ENCODE measurements at places on chromosomes 12 and 14. TPM values are rescaled to one million over a fixed set of nuclear protein-coding genes. Genes with fewer than 3 reads are reported as not detected.

DNA sequence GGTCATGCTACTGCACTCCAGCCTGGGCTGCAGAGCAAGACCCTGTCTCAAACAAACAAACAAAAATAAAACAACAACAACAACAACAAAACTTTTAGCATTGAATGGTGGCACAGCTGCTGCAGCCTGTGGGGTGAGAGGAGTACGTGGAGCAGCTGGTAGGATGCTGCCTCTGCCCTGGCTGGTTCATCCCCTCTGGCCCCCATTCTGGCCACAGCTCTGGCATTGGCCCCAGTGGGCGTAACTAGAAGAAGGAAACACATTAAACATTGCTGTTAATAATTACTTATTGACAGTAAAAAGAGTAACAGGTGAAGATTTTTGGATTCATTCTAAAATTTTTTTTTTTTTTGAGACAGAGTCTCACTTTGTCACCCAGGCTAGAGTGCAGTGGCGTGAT is 28.8 kb upstream of the C2CD5 start:
- DNase-seq: peak; percentile 9

GRCh38 chr12:40203060-40203430 is 21.8 kb upstream of the LRRK2 start:
- no peak for DNase-seq

DNA sequence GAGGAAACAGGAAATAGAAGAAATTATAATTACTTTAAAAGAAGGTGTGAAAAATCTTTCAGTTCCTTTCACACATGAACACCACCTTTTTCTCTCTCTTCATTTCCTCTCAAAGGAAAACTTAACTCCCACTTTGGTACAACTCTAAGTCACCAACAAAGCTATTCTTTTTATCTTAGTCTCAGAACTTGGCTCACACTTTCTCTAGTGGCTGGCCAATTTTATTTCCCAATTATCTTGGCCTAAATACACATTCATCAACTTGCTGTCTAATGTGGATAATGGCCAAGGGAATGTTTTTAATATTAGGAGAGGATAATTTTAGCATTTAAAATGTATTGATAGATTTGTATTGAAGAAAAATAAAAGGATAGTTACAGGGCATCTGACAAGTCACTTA is 64.5 kb upstream of the NAV3 start:
- DNase-seq: no peak

GRCh38 chr12:2236506-2237294 is 183.9 kb downstream of the CACNA1C start:
- no peak for DNase-seq

Gene ENDOU
- total RNA-seq: not detected

Gene TRIM9
- 0.91 TPM for total RNA-seq
